ENCODE measurements at places on chromosomes 16 and 17.

DNA sequence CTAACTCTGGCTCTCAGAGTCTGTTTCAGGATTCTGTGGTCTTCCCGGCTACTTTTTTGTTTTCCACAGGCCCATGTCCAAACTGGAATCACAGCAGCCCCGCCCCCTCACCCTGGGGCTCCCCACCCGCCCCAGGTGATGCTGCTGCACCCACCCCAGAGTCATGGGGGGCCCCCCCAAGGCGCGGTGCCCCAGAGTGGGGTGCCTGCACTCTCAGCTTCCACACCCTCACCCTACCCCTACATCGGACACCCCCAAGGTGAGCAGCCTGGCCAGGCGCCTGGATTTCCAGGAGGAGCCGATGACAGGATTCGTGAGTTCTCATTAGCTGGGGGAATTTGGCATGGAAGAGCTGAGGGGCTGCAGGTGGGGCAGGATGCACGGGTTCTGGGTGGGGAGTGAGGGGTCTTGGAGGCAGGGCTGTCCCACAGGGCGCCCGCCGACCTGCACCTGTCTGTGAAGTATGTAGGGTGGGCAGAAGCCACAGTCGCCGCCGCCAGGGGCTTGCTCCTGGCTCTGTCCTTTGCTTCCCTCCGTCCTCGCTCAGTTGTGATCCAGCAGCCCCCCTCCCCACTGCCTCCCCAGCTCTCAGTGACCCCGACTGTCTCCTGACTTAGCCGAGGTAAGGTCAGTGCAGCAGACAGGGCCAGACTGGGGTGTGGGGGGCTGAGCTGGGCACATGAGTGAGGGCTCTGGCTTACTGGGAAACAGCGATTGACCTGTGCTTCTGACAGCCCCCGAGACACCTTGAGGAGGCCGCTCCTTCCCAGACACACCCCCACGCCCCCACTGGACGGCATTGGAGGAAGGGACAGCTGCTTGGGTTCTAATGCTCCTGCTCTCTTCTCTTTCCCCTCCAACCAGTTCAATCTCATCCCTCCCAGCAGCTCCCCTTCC lies 10.0 kb downstream of the TUFM start:
- DNase-seq: no peak

GRCh38 chr17:43552229-43552837 lies 6.2 kb upstream of the ETV4 start:
- DNase-seq: no peak

GRCh38 chr17:77827511-77827910 lies 131.0 kb upstream of the TNRC6C start:
- DNase-seq: no peak

GRCh38 chr16:90008708-90009145 lies 10.5 kb downstream of the DBNDD1 start:
- DNase-seq: peak; percentile 53

- DNase-seq: no peak
These were observed 62.5 kb downstream of the JPH3 start for GRCh38 chr16:87664792-87665191.

- peak; percentile 61 for DNase-seq
These were observed 40.0 kb upstream of the CCR7 start for GRCh38 chr17:40605306-40605705.

DNA sequence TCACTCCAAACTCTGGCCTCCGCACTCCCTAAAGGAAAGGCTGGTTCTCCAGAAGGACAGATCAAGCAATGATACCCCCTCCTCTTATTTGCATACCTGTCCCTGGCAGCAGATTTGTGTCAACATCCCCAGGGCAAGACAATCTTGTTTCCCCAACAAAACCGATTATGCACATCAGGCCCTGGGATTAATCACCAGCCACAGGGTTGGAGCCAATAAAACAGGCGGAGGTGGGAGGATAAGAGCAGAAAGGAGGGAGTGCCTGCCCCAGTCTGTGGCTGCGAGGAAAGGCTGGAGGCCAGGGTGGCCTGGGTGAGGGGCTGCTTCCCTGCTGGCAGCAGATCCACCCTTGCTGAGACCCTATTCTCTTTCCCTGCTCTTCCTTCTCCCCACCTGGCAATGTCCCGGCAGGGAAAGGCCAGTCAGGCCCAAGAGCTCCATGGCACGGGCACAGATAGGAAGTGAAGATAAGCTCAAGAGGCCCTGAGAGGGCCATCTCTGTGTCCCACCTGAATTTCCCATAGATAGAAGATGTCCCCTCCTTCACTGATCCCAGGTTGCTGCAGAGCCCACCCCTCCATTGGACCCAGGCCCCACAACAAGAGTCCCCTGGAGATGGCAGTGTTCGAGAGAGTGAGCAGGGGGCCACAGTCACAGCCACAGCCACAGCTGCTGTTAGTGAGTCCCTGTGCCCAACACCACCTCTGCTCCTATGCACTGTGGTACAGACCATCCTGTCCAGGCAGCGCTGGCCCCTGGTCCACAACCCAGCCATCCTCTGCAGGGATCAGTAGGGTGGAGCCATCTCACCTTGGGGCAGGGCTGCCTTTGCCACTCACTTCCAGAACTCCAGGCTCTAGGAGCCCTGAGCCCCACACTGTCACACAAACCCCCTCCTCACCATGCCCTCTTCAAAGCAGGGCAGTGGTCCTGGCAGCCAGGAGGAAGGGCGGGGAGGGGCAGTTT lies 137.5 kb downstream of the SDK2 start:
- DNase-seq: no peak

DNA sequence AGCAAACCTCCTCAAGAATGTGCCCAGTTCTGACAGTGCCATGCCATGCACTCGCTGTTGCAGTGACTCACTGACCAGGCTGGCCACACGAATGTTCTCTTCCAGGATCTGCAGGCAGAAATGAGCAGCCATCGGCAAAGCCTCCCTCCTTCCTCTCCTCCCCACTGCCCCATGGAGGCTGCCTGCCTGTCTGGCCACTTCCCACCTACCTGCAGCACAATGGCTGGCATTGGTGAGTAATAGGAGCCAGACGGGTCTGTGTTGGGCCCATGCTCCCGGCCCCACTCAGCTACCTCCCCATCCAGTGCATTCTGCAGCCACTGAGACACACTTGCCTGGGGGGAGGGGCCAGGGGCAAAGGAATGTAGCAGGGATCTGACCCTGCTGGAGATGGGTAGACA lies 2.8 kb upstream of the MATCAP1 start:
- DNase-seq: no peak

DNA sequence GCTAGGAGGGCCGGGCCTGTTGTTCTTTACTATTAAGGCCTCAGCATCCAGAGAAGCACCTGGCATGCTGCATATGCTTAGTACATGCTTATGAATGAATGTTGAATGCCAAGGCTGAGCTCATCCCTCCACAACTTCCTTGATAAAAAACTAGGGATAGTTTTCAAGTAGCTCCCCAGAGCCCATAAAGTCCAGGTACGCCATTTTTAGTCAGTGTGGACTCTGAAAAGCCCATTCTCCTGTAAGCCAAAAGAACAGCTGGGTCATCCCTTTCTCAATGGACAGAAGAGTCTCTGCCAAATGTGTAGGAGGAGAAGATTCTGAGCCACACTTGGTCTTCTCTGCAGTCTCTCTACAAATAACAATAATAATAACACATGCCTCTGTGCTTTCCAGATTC lies 8.9 kb upstream of the ITGB3 start:
- DNase-seq: no peak

DNA sequence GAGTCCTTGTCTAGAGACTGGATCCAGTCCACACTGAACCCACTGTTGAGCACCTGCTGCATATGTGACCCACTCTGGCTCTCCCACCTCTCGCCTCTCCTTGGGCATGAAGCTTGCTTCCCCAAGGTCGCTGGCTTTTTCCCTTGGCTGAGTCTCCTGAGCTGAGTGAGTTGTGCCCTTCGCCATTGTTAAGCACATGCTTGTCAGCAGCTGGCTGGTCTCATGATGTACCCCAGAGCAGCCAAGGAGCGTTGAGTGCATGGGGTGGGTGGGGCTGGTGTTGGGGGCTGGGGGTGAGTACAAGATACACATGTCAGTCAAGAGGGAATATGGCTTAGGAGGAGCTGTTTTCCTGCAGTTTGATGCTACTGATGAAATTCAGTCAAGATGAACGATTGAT lies 165.6 kb downstream of the SNX29 start:
- no peak for DNase-seq

DNA sequence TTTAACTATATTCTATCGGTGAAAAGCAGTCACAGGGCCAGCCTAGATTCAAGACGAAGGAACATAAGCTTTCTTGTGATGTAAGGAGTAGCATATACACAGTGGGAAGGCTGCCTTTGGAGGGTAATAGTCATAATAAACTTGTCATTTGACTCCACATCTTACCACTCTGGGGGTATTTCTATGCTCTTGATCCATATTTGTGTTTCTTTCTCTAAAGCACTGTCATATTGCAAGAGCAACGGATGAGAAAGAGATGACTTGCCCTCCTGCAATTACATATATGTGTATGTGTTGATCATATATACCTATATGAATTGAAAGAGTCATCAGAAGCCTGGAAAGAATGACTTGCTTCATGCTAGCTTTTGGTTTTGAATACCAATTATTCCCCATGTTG lies 225.4 kb upstream of the HS3ST3A1 start:
- no peak for DNase-seq

DNA sequence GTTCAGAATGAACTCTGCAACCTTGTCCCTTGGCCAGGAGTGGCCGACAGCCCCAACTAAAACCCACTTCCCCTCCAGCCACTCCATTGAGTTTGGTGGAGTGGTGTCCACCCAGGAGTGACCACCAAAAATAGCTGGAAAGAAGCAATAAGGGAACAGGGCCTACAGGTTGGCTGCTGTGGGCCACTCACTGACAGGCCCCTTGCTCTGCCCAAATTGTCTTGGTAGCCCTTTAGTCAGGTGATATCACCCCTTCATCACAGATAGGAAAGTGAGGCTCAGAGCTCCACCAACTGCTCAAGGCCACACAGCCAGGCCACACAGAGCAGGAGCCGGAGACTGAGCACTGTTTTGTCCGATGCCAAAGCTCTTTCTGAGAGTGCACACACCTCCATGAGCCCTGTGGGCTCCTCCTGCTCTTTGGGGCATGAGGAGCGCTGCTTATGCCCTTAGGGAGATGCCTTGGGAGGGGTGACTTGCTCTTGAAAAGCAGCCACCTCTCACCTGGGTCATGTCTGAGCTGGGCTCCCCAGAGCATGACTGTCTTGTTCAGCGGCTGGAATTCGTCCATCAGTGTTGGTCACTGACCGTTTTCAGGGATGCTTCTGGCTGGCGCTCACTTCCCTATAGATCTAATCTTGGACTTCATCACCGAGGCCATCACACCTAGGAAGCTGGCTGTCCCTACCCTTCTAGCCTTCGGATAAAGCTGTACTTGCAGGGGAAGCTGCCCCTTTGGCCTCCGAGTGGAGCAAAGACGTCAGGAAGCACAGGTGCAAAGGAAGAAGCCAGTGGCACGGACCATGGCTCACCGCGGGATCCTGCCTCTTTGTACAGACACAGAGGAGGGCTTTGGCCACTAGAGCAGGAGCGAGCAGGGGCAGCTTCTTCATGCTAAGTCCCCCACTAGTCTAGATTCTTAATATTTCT lies 186.0 kb upstream of the ZNF469 start:
- no peak for DNase-seq

- DNase-seq: peak; percentile 11
These were observed 43.0 kb upstream of the TANGO6 start for GRCh38 chr16:68800257-68800875.

- peak; percentile 55 for DNase-seq
These were observed 235.3 kb downstream of the SEC14L1 start for GRCh38 chr17:77375917-77376651.

GRCh38 chr17:72099919-72100318 lies 20.9 kb upstream of the SOX9 start:
- no peak for DNase-seq

- DNase-seq: no peak
These were observed 18.2 kb downstream of the HIGD1B start for GRCh38 chr17:44865931-44866330.

DNA sequence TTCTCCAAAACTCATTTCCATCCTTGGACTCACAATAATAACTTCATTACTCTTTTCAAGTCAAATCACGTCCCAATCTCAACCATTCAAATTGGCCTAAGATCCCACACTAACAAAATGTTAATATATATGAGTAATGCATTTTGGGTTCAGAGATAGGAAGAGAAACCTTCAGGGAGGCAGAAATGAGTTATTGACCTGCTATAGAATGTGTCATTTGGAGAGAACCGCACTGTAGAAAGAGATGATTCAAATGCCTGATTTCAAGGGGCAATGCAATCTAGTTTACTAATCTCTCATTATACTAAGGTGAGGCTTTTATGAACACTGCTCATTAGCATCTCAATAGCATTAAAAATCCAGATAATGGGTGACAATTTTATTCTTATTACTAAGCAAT lies 1595.0 kb upstream of the GOT2 start:
- no peak for DNase-seq

- peak; percentile 43 for DNase-seq
These were observed 1.6 kb downstream of the NUFIP2 start for GRCh38 chr17:29292071-29292991.

DNA sequence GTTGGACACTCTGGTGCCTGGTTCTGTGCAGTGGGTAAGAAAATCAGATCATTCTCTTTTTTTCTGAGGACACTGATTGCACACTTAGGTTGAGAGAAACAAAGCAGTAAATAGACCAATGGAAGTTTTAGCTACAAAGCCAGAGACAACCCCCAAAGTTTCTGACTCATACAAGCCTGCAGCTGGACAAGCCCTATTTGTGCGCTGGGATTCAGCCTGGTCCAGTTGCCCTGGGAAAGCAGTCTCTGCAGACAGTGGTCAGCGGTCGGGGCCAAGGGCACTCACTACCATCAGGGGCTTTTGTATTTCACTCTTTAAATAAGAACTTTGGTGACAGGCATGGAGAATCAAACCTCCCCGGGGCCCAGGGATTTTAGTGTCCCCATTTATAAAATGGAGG lies 6.0 kb upstream of the RHBDL3 start:
- DNase-seq: no peak

- DNase-seq: no peak
These were observed 21.5 kb upstream of the NUDT7 start for GRCh38 chr16:77700846-77701245.

DNA sequence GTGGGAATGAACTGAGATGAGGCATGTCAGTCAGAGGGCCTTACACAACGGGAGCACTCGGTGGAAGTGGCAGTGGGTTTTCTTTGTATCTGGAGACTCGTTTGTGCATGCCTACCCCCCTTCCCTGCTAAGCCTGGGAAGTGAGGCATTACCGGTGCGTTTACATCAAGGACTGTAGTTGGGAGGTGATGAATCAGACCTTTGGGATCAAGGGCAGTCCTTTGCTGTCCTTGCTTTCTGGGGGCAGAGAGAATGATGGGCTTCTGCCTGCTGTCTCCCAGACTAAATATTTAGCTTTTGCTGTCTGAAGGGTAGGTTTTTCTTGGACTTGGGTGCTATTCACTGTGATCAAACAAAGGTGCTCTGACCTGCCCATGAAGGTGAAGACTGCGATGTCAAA lies 83.0 kb downstream of the WWP2 start:
- no peak for DNase-seq

GRCh38 chr17:43841282-43841681 lies 5.7 kb upstream of the CD300LG start:
- DNase-seq: no peak

- DNase-seq: no peak
These were observed 10.3 kb upstream of the ABCC12 start for GRCh38 chr16:48165961-48166578.

DNA sequence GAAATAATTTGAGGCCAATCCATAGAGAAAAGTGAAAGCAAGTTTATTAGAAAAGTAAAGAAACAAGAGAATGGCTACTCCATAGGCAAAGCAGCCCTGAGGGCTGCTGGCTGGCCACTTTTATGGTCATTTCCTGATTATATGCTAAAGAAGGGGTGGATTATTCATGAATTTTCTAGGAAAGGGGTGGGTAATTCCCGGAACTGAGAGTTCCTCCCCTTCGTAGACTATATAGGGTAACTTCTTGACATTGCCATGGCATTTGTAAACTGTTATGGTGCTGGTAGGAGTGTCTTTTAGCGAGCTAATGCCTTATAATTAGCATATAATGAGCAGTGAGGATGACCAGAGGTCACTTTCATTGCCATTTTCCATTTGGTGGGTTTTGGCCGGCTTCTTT lies 4.4 kb downstream of the DHRS7B start:
- no peak for DNase-seq

Measured in activated CD4-positive, alpha-beta T cell treated with anti-CD3 and anti-CD28 coated beads, Interleukin-2, amount 50 U/mL, for 1 hour (primary cell).